G401 (cell line): ENCODE measurements at places on chromosomes 11 and 22. TPM values are rescaled to one million over a fixed set of nuclear protein-coding genes. Genes with fewer than 3 reads are reported as not detected.

The TSSK2 gene
- not detected in 2 replicates for total RNA-seq

The LSP1 gene
- total RNA-seq = 0.20 TPM in 1 of 2 replicates, not detected in the other

The A4GALT gene
- total RNA-seq = 3.4 and 3.5 TPM in 2 replicates

DNA sequence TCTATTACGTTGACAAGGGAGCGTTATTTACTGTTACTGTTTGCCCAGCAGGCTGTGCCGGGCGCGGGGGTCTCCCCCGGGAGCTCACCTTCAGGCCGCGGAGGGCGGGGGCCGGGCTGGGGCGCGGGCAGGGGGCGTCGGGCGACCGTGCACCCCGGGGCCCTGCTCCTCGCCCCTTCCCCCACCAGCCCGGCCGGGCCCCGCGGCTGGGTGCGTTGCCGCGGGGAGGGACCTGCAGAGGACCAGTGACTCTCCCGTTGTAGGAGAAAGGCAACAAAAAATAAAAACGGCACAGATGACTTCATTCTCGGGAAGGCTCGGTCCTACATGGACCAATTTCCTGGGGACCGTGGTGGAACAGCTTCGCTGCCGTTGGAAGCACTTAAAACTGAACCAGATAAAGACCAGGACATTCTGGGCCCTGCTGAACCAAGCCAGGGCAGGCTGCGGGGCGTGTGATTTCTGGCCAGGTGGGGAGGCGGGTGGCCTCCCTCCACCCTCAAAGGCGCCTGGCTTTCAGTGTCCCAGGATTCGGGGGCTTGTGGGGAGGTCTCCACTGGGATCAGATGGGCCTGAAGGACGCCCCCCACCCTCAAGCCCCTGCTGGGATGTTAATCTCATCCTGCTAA lies 57.4 kb downstream of the IGLL1 start:
- DNase-seq = peak; percentile 32

GRCh38 chr11:81857386-81857785 lies 876.3 kb downstream of the FAM181B start:
- no peak for DNase-seq

GRCh38 chr11:57143459-57143858 lies 38.3 kb upstream of the LRRC55 start:
- DNase-seq = no peak

- no peak for DNase-seq
Measured at GRCh38 chr11:2911088-2911784, 18.0 kb downstream of the PHLDA2 start.
